RWPE1 (cell line): ENCODE measurements at places on chromosomes 12 and 14.

GRCh38 chr14:58808828-58809227 is 171.1 kb downstream of the DACT1 start:
- DNase-seq = no peak

DNA sequence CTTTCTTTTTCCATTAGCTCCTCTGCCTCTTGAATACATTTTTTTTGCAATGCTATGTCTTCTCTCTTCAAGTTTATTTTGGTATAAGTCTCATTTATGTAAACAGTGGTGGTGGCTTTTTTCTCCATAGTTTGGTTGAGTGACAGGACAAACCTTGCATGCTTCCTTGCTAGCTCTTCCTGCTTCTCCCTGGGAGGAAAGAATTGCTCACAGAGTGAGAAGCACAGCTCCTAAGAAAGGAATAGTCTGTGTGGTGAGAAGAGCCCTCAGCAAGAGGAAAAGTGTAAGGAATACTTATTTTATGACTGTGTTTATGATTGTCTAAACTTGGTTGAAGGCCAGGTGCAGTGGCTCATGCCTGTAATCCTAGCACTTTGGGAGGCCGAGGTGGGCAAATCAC is 11.5 kb downstream of the CCDC175 start:
- DNase-seq = no peak

GRCh38 chr14:42228611-42229010 is 621.9 kb downstream of the LRFN5 start:
- no peak for DNase-seq

DNA sequence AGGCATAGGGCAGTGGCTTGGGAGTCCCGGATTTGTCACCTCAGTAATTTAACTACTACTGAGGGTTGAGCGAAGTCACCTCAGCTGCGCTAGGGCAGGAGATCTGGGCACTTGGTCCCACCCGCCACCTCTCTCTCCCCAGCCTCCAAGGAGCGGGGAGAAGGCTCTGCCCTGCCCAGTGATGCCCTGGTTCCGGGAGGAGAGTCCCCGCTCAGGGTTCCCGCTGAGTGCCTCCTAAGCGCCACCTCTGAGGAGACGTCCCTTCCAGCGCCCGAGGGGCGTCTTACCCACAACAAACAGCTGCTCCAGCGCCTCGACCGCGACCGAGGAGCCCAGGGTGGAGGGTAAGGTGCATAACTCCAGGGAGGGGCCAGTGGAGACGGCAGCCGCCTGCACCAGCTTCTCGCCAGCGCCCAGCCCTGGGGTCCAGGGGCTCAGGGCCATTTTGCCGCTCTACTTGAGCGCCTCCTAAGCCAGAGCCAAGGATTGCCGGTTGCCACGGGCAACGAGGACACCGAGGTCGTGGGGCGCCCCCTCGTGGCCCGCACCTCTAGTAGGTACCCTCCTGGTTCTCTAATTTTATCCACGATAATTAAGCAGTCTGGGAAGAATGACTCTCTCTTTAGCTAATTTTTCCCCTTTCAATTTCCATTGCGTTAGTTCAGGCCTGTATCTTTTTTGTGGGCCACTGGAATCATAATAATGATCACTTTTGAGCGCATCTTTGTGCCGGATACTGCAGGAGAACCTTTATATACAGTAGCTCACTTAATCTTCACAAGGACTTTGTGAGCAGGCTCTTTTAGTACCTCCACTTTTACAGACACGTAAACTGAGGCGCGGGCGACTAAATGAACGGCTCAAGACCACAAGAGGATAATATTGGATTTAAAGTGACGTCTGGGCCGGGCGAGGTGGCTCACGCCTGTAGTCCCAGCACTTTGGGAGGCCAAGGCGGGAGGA is at the start of gene CCDC175:
CCDC175 (minus strand) TSS at position 481 of the 963 bp plus-strand sequence; CDS start at position 444, 37 bp downstream.
- peak; percentile 54 for DNase-seq

DNA sequence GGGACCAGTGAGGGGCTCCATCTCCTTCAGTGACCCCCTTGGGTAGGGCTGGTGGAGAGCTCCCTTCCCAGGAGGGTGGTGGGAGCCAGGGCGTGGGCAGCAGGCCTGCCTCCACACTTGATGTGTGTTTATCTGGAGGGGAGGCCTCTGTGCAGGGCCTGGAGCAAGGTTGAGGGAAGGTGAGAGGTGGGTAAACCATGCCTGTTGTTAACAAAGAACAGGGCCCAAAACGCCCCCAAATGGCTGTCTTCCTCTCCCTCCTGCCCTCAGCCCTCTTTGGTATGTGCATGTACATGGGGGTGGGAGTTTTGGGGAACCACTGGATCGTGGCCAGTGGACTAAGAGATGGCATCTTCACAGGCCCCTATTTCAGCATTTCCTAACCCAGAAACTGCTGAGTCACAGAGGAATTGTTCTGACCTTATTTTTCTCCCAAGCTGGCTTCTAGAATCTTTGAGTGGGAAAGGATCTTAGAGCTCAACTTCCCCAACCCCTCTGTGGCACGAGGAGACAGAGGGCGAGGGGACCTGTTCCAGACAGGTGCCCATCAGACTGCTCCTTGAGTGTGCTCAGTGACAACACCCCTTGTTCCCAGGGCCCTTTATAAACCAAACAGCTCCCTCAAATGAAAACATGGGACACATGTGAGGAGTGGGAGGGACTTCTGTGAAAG is 3.6 kb downstream of the SLC48A1 start:
- DNase-seq = no peak

- DNase-seq = no peak
Observed at GRCh38 chr14:72488514-72488913, 405.4 kb downstream of the DPF3 start.

- DNase-seq = no peak
Observed at GRCh38 chr12:51942056-51942455, 9.4 kb upstream of the ACVR1B start.
